ENCODE measurements at places on chromosomes 13 and 19. TPM values are rescaled to one million over a fixed set of nuclear protein-coding genes. Genes with fewer than 3 reads are reported as not detected.

The SYNE4 gene
- total RNA-seq = 0.79 TPM

The PLPP2 gene
- total RNA-seq = 12.4 TPM

The KLK4 gene
- 0.59 TPM for total RNA-seq

The MATK gene
- total RNA-seq = 11.5 TPM

The ZNF132 gene
- 20.7 TPM for total RNA-seq

DNA sequence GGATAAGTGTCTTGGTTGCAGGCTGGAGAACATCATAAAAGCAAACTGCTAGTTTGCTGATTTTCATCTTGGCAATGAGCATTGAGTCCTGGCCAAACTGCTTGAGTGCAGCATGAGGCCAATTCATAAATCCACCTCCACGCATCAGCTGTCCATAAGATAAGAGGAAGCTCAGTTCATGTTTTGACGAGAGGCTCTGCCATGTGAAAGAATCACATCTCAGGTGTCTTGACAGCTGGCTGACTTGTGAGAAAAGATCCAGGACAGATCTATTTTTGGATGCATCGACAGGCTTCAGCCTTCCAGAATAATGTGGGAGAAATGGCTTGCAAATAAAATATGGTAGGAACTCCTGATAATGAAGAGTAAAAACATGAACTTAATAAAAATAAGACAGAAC lies 5.4 kb upstream of the ZNF682 start:
- DNase-seq = no peak

DNA sequence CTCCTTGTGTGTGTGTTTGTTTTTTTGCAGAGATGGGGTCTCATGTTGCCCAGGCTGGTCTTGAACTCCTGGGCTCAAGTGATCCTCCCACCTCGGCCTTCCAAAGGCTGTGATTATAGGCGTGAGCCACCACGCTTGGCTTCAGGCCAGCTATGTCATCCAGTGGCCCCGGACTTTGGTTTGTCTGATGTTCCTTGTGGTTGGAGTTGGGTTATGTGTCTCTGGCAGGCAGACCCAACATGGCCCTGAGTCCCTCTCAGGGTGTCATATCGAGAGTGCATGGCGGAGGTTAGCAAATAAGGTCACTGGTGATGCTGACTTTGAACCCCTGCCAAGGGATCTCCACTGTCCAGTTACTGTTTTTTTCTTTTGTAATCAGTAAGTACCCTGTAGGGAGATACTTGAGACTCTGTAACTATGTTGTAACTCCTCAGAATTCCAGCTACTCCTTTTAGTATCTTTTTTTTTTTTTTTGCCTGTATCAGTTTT lies 37.3 kb downstream of the SMARCA4 start:
- no peak for DNase-seq

DNA sequence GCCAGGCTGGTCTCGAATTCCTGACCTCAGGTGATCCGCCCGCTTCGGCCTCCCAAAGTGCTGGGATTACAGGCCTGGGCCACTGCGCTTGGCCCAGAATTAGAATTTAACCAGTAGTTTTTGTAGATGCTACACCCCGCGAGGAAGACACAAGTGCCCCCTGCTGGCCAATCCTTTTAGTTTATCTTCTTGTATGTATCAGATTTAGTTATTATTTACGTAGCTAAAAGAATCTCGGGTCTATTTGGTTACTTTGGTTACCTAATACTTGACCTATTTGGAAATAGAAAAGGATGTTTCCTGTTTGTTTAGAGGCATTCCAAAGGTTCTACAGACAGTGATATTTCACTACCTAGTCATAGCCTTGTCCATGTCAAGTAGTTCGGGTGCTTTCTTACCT lies 22.0 kb downstream of the MUC16 start:
- no peak for DNase-seq

DNA sequence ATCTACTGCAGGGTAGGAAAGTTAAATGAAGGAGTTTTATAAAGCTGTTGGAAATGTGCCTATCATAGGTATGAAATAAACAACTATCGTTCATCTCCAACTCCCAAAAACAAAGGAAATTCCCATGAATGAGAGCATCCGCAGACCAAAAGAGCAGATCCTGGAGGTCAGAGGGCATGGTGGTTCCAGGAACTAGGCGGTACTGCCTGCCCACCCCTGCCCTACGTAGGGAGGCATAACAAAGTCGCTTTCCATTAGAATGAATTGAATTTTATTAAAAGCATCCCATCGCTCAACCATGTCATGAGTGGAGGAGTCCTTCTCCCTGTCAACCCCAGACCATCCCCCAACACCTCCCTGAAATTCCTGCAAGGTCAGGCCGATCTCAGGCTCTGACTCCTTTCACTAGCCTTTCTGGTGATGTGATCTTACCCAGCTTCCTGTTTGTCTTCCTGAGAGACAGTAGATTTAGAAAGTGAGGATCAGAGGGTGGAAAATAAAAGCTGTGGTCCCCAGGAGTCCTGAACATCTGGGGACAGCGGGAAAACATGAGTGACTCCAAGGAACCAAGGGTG lies at the start of gene CLEC4M:
Gene CLEC4M, plus strand, starts transcription at position 525 of the 575 bp plus-strand sequence. Its CDS starts 24 bp downstream, at position 549.
- DNase-seq = no peak

- no peak for DNase-seq
These were observed 9.1 kb upstream of the MCF2L start for GRCh38 chr13:112959701-112960542.

DNA sequence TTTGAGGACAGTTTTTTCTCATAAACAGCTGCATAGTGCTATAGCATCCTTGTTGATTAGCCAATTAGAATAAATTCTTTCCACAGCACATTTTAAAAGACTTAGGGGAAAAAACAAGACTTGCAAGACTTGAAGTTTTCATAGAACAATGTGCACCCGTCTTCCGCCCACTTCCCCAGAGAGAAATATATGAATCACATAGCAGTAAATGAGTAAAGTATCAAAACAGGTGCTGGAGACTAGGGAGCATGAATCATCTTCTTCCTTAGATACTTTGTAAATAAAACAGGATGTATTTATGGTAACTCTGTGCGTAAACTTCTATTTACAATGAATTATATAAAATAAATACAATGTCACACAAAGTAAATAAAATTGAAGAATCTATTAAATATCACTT lies 75.1 kb downstream of the COL4A2 start:
- no peak for DNase-seq

DNA sequence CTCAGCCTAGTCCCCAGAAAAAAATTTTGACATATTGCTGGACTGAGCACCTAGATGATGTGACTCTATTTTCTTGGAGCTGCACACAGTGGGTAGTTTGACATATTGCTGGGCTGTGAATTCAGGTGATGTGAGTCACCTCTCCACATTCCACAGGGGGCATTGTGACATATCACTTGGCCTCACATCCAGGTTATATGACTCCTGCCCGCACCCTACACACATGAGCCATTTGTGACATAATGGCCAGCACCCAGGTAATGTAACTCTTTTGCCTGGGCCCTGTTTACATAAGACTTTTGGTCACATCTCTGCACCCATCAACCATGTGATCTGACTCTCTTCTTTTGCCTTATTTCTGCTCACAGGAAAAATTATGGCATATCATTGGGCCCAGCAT lies 55.1 kb upstream of the ZNF43 start:
- no peak for DNase-seq

DNA sequence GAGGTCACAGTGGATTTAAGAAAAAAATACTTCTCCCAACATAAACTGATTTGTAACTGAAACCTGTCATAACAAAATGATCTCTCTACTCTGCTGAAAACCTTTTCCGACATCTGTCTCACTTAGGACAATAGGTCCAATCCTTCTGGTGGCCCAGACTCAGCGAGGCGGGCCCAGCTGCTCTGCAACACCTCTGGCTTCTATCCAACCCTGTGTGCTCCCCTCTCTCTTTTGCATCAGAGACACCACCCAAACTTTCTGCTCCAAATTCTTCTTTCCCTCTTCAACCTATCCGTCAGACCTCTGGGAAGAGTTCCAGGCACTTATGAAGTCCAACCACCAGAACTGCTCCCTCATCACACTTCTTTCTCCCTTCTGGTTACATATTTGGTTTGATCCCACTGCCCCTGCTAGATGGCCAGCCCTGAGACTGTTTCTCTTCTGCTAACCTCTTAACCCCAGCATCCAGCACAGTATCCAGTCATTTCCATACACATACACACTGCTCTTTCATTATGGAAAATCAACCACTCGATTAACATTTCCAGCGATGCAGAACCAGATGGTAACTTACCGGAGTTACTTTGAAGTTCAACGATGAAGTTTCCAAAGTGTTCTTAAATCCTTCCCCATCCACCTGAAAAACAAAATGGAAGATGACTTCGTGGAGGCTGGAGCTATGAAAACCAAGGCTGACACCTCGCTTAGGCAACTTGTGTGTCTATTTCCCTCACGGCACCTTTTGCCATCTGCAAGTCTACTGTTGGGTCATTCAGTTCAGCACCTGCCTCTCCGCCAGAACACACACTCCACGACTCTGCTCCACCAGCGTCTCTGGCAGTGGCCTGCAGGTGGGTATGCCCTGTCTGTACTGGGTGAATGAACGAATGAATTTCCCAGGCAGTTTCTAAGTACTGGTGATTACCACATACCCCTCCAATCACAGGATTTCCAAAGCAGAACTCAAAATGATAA lies 9.4 kb downstream of the SAFB2 start:
- DNase-seq = no peak

DNA sequence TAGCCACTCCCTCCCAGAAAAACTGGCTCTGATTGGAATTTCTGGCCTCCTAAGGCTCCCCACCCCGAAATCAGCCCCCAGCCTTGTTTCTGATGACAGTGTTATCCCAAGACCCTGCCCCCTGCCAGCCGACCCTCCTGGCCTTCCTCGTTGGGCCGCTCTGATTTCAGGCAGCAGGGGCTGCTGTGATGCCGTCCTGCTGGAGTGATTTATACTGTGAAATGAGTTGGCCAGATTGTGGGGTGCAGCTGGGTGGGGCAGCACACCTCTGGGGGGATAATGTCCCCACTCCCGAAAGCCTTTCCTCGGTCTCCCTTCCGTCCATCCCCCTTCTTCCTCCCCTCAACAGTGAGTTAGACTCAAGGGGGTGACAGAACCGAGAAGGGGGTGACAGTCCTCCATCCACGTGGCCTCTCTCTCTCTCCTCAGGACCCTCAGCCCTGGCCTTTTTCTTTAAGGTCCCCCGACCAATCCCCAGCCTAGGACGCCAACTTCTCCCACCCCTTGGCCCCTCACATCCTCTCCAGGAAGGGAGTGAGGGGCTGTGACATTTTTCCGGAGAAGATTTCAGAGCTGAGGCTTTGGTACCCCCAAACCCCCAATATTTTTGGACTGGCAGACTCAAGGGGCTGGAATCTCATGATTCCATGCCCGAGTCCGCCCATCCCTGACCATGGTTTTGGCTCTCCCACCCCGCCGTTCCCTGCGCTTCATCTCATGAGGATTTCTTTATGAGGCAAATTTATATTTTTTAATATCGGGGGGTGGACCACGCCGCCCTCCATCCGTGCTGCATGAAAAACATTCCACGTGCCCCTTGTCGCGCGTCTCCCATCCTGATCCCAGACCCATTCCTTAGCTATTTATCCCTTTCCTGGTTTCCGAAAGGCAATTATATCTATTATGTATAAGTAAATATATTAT lies 6.1 kb downstream of the FOSB start:
- DNase-seq = no peak

GRCh38 chr13:112641456-112642089 lies 48.3 kb upstream of the ATP11A start:
- DNase-seq = no peak

GRCh38 chr19:3481241-3482090 lies 1.1 kb upstream of the SMIM24 start:
- DNase-seq = no peak

GRCh38 chr19:35533822-35534392 lies 651 bp downstream of the GAPDHS start:
- no peak for DNase-seq

DNA sequence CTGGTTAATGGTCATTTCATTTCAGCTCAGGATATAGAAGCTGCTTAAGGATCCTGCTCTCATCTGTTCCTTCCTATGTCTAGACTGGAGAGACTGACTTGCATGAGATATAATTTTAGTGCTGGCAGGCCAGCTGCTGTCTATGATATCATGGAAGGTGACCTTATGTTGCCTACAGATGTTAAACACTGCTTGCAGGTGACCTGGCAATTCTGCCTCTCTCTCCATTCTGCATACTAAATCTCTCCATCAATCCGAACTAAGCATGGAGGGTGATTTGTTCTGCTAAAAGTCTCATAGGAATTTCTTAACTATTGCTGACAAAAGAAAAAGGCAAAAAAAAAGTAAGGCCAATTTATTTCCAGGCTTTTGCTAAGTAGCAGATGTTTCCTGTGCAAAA lies 81.0 kb downstream of the CCNA1 start:
- no peak for DNase-seq

DNA sequence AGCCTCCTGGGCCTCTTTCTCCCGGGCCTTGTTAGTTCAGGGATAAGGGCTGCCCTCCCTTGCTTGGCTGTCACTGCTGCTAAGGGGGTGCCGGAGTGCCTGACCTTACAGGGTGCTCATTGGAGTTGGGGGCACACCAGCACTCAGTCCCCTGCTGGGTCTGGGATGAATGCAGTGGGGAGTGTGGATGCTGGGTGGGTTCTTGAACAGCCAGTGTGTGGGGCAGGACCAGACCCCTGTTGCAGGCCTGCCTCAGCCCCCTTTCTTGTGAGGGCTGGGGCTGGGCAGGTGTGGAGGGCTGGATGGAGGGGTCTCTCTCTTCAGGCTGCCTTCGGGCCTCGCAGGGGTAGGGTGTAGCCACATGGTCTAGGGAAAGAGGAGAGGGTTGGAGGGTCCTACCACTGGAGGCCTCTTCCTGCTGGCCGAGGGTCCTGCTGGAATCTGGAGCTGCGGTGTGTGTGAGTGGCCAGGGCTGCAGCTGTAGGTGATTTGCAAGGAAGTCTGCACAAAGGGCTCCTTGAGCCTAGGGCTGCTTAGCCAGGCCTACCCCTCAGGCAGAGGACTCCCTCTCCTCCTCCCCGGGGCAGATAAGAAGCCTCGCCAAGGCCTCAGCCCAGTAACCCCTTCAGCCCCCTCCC lies 3.2 kb downstream of the CEBPA start:
- no peak for DNase-seq

Measured in spinal cord (tissue), 10 donors.